ENCODE measurements at places on chromosomes 1 and 21.
A peak's percentile ranks its signal among the peaks of the same experiment; 100 is the strongest.

GRCh38 chr1:218303176-218303879, 18.2 kb downstream of the RRP15 start:
- no peak for DNase-seq

GRCh38 chr1:202953392-202953791, 4.7 kb downstream of the ADIPOR1 start:
- no peak for DNase-seq

GRCh38 chr1:6962478-6962995, 177.3 kb downstream of the CAMTA1 start:
- DNase-seq, result peak; percentile 31

DNA sequence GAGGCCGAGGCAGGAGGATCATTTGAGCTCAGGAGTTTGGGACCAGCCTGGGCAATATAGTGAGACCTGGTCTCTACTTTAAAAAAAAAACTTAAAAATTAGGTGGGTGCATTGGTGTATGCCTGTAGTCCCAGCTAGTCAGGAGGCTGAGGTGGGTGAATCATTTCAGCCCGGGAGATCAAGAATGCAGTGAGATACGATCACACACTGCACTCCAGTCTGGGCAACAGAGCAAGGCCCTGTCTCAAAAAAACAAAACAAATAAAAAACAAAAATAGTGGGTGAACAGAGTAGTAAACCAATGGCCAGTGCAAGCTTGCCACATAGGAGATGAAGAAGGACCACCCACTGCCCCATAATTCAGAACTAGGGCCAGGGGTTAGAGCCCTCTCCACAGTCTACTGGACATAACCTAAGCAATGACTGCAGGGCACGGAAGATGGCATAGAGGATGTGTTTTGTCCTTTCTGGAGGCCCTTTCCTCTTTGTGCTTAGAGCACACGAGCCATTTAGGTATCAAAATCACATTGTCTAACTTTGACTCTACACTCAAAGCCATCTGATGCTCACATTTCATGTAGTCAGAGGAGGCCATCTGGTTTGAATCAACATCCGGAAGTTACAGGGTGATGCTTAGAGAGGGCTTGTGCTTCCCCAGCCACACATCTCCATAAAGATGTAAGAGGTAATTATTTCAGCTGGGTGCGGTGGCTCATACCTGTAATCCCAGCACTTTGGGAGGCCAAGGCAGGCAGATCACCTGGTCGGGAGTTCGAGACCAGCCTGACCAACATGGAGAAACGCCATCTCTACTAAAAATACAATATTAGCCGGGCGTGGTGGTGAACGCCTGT, 12.6 kb downstream of the CD2 start:
- no peak for DNase-seq

- no peak for DNase-seq
Measured at GRCh38 chr1:111015222-111015621, 51.5 kb upstream of the LRIF1 start.

Measured in activated naive CD4-positive, alpha-beta T cell (primary cell).